NCI-H1105 (cell line): ENCODE measurements at places on chromosomes 4 and X.

DNA sequence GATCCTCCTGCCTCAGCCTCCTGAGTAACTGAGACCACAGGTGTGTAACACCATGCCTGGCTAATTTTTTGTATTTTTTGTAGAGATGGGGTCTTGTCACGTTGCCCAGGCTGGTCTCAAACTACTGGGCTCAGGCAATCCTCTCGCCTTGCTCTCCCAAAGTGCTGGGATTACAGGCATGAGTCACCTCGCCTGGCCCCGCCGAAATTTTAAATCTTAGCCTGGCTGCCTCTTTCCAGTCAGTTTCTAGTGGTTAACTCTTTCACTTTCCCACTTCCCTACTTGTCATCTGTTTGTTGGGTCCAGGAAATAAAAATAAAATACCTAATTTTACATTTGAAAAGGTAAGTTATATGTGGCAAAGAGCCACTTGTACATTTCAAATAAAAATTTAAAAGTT is 62.4 kb downstream of the TMEM165 start:
- DNase-seq, result no peak

DNA sequence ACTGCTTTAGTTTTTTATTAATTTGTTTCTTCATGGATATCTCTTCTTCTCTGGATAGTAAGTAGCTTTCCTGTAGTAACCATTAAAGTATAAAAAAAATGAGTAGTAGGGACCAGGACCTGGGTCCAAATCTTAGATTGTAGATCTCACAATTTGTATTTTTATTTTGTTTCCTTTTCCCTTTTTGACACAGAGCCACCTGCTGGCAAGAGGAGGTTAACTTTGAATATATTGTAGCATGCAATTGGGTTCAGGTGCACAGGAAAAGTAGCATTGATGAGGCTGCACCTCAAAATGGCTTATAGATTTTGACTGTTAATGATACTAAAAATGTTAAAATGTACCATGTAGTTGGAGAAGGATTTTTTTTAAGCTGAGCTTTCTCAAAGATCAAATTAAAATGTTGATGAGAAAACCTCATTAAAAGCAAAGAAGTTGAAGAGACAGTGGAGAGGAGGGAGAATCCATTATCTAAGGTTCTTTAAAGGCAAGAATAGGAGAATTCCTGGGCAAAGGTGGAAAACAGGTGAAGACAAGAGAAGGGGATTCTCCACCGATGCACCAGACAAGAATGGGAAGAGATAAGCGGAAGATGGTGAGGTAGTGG is 48.3 kb upstream of the HPGDS start:
- DNase-seq, result no peak

DNA sequence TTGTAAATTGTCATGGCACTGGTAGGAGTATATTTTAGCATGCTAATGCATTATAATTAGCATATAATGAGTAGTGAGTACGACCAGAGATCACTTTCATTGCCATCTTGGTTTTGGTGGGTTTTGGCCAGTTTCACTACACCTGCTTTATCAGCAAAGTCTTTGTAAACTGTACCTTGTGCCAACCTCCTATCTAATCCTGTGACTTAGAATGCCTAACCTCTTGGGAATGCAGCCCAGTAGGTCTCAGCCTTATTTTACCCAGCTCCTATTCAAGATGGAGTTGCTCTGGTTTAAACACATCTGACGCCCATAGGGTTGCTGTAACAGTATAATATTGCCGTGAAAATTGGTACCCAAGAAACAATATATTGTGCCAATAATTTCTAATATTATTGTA is 159.4 kb downstream of the MAGEB5 start:
- no peak for DNase-seq

- no peak for DNase-seq
These were observed 152.1 kb upstream of the PPP1R2C start for GRCh38 chrX:42930071-42930470.

DNA sequence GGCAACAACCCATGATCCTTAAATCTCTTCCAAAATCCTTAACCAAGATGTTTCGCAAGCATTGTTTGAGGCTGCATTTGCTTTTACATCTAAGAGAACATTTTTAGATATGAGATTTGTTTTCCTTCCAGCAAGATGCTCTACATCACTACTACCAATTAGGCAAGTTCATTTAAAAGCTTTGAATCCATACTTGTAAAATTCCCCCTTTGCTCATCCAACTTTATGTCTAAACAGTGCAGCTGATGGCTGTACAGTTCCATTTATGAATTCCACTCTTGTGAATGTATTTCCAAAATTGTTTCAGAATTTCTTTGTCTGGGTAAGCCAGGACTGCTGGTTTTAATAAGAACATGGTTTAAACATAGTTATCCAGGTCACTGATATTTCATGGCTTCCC is 31.5 kb downstream of the RAI2 start:
- no peak for DNase-seq
